Hypothalamus (tissue), 51 donors: ENCODE measurements at places on chromosomes 11 and 22.

DNA sequence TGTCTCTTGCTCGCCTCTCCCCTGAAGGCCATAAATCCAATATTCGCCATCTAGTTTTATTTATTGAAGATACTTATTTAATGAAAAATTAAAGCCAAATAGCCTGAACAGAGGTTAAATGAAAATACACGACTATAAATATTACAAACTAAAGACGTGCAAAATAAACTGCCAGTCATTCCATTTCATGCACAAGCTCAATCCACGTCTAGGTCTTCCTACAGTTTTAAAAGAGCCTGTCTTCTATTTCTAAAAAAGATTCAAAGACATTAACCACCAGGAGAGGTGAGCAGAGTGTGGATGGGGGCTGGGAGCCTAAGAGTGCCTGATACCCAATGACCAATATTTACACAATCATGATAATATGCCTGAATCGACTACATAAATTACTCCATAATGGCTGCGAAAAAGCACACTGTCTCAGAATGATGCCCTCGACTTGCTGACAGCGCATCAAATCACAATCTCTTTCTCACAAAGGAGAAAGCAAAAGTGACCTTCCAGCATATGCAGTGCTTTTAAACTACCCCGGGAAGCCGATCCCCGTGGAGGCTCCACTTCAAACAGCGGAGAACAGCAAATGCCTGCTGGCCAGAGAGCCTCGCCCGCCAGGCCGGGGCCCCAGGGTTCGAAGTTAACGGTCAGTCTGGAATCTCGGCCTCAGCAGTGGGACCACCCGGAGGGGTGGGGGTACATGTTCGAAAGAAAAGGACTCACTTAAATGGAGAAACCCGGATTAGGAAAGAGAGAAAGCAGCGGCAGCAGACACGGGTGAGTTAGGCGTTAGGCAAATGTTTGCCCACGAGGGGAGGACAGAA lies 1.7 kb downstream of the FCHSD2 start:
- DNase-seq, result no peak

DNA sequence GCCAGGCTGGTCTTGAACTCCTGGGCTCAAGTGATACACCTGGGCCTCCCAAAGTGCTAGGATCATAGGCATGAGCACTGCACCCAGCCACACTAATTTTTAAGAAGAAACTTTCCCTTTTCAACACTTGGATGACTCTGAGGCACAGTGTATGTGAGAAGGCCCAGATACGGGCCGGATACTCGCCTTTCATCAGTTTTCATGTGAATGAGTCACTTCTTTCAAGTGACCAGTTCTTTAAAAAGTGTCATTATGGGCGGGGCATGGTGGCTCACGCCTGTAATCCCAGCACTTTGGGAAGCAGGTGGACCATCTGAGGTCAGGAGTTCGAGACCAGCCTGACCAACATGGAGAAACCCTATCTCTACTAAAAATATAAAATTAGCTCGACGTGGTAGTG lies 120.8 kb downstream of the CTTN start:
- DNase-seq, result no peak

DNA sequence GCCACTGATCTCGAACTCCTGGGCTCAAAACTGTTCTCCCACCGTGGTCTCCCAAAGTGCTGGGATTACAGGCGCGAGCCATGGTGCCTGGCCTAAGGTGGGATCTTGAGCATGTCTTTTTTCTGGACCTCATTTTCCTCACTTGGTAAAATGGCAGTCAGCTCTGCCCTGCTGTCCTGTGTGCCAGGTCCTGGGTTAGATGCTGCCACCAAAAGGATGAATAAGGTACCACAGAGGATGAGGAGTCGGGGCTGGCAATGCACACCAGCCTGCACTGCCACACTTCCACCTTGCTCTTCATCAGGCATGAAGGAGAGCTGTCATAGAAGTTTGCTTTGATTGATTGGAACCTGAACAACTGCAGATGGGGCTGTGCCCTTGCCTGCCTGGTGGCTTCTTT lies 32.3 kb downstream of the ACO2 start:
- no peak for DNase-seq

DNA sequence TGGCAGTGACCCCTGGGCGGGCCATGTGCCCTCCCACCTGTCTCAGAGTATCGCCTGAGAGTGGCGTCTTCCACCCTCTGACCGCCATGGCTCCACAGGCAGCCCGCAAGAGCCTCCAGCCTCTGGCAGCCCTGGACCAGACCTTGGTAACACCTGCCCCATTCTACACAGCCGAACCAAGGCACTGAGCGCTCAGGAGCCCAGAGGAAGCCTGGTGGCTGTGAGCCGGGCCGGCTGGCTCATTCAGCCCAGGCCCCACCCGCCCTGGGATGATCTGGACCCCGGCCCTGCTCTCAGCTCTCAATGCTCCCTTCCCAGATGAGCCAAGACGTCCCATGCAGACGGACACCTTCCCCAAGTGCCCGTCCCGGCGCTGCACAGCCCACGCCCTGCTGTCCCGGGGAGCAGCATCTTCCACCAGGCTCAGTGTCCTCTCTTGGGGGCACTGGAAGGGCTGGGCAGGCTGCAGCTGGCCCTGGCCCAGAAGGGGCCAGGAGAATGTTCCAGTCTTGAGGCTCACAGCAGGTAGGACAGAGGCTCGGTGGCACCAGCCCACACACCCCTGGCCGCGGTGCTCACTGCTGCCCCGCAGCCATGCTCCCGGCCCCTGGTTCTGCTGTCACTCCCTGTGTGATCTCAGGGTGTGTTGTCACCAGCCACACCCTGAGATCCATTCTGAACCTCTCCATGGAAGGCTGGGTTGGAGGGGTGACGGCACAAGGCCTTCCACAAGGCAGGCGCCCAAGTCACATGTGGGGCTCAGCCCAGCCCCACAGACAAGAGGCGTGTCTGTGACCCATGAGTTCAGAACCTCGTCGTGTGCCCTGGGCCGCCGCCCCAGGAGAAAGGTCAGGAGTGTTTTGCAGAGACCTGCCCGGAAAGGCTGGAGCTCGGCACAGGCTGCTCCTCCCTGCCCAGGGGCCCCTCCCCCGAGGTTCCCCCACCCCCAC lies 24.2 kb upstream of the PPARA start:
- DNase-seq, result no peak

DNA sequence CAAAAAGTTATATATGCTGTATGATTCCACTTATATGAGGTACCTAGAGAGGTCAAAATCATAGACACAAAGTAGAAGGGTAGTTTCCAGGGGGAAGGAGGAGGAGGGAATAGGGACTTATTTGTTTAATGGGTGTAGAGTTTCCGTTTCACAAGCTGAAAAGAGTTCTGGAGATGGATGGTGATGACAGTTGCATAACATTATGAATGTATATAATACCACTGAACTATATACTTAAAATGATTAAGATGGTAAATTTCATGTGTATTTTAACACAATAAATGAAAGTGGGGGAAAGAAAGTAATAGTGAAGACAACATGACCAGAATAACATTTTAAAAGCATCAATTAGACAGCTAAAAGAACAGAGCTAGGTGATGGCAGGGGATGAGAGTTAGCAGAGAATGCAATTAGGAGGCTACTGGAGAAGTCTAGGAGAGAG lies 51.2 kb downstream of the MRTFA start:
- no peak for DNase-seq

- DNase-seq, result no peak
Observed at GRCh38 chr22:45897736-45898135, 79.2 kb downstream of the WNT7B start.

- no peak for DNase-seq
Observed at GRCh38 chr11:86741839-86742805, 58.2 kb upstream of the PRSS23 start.

DNA sequence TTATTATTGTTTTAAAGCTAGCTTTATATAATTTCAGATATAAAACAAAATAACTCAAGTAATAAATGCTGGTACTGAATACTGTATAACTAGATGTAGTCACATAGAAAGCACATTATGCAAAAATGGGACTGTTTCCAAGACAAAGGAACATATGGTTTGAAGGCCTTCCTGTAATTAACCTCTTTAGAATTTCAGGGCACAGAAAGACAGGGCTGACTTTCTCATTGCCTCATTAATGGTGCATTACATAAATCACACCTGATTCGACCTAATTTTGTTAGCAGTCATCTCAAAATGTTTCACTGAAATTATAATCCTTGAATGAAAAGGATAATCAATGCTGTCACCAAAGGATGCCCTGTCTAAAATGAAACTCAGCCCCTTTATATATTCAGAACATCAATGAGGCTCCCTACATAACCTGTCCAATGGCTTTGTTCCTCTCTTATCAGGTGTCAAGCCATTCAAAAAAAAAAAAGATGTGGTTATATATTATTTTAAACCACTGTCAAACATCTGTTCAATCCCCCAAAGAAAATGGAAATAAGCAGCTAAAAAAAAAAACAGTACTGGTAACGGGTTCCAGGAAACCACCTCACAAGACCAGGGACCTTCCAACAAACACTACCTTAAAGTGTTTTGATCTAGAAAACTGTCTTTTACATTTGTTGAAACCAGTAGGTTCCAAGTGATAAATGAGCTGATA lies 77.4 kb downstream of the FAM168A start:
- DNase-seq, result no peak

DNA sequence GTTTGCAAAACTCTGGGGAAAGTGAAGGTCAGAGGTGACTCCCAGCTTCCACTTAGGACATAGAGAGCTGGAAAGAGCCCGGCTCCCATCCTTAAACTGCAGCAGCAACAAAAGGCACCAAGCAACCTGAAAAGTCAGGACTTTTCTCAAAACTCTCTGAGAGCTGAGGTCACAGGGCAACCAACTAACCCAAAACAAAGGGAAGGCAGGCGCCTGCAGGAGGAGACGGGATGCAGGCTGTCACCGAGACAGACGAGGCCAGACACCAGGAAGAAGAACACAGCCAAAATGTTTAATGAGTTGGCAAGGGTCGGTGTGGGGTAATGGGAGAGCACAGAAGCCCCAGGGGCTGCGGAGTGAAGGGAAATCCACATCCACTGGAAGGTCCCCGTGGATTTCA lies 19.9 kb downstream of the ASCL2 start:
- DNase-seq, result no peak

DNA sequence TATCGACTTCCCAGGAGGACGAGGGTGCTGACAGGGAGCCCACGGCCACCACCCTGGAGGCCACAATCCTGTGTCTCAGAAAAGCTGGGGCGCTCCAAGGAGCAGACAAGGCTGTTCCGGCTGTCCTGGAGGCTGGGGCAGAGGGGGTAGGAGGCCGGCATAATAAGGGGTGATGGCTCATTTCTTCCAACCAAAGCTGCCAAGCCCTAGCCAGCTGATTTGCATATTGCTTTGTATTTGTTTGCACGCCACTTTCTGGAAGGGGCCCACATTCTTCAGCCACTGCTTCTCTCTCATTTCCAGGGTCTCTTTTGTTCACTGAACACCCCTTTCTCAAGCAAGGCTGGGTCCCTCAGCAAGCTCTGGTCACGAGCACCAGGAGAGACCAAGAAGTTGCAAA lies 4.7 kb downstream of the PDE2A start:
- no peak for DNase-seq

GRCh38 chr11:1156506-1157340 lies 1.0 kb upstream of the MUC5AC start:
- no peak for DNase-seq

GRCh38 chr22:30421695-30422480 lies 3.7 kb upstream of the MTFP1 start:
- no peak for DNase-seq

DNA sequence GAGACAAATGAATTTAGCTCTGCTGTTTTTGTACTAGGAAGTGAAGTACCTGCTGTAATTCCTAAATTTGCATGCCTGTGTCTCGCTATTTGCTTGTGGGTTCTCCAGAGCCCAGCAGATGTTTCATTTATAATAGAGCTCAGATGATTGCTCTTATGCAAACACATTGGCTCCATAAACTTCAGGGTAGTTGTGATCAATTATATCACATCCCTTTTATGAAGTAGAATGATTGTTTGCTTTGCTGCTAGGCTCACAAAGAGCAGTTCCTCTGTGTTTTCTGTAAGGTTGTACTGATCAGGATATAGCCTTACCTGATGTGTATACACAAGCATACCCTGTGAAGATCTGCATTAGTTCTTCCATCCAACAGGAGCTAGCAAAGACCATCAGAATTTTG lies 64.1 kb downstream of the C11orf87 start:
- no peak for DNase-seq

GRCh38 chr22:36806835-36807234 lies 10.0 kb downstream of the PVALB start:
- DNase-seq, result no peak

DNA sequence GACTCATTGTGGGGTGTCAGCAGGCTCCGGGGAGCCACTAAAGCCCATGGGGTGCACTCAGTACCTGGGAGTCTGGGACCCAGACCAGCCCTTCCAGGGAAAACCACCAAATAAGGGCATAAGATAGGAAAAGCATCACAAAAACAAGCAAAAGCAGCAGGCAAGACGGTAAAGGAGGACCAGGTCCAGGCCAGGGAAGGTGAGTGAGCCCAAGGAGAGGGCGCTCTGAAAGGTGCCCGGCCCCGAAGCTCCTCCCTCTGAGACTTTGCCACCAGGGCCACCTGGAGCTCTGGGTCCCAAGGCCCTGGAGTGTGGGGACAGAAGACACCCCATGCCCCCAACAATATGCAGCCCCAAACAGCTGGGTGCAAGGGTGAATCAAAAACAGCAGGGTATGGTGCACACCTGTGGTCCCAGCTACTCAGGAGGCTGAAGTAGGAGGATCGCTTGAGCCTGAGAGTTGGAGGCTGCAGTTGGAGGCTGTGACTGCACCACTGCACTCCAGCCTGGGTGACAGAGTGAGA lies 5.2 kb upstream of the IL17REL start:
- DNase-seq, result no peak

DNA sequence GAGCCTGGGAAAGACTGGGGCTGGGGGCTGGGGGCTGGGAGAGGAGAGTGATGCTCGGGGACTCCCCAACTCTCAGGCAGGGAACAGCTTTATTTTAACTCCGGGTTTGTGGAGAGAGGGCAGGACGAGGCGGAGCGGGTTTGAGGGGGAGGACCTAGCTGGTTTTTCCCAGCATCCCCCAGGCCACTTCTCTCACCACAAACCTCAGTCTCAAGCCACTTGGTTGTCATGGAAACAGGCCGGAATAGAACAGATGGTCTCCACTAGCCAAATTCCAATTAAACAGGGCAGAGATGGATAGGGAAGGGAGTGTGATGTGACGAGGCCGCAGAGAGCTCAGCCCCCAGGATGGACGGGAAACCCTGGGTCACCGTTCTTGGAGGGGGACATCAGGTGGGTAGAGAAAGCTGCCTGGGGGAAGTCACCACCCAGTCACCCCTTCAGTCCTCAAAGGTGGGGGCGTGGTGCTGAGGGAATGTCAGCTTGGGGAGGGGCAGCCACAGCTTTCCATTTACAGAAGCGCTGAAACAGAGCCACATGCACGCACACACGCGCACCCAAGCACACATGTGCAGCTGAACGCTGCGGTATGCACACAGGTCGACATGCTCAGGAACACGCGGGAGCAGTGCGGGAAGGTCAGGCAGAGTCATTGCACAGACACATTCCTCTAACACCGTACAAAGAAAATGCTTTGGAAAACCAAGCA lies 19.2 kb downstream of the NECTIN1 start:
- DNase-seq, result peak; percentile 47

- no peak for DNase-seq
Observed at GRCh38 chr22:17131686-17132085, 10.5 kb upstream of the TMEM121B start.

- no peak for DNase-seq
Observed at GRCh38 chr11:121068787-121069186, 32.3 kb upstream of the TECTA start.

GRCh38 chr11:117706322-117706814 lies 90.6 kb downstream of the DSCAML1 start:
- no peak for DNase-seq
